ENCODE measurements at places on chromosomes 1 and 21.

DNA sequence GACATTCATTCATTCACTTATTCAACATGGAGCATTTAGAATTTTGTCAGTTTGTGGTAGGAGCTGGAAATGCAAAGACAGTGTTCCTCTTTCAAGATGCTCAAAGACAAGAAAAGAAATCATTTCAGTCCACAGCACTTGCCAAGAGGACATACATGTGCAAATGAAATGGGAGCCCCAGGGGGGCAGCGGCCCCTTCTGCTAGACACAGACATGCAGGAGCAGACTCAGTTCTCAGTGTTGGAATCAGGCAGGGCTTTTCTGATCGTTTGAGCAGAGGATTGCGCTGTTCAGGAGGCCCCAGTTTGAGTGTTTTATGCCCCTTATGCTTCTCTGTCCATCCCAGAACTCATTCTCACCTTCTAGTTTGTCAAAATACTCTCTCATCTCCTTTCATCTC, 35.6 kb upstream of the VASH2 start:
- no peak for DNase-seq

- no peak for DNase-seq
These were observed 20.4 kb upstream of the SPATA6 start for GRCh38 chr1:48492392-48492791.

DNA sequence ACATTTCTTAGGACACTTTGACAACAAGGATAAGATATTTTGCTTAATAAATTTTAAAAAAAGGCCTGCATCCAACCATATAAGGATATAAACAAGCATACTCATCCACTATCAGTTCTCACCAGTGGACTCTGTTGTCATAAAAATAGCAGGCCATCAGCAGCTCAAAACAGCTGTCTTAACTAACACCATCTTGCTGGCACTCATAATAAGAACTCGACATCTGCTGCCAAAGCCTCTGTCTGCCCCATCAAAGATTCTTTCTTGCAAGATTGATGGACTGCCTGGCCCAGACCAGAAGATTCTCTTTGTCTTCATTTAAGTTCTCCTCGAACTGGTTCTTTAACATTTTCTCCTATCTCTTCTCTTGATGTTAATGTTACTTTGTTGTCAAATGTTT, 10.1 kb downstream of the JMJD4 start:
- no peak for DNase-seq

GRCh38 chr21:45830221-45830640, 151.3 kb upstream of the COL6A1 start:
- no peak for DNase-seq

- no peak for DNase-seq
These were observed 44.3 kb upstream of the MAP1LC3C start for GRCh38 chr1:242043165-242043564.

DNA sequence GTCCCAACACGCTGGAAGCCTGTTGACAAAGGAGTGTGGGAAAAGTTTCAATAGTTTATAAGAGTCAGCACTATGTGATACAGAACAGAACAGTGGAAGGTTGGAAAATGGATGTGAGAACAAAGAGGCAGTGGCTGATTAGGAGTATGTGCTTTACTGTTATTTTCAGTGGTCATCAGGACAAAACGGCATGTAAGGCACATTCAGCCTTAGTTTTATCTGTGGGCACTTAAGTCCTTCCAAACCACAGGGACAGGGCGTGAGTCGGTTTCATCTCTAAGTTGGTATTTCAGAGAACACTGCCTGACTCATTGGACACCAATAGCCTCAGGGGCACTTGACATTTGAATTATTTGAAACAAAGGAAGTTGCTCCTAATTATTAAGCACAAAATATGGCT, 306.9 kb downstream of the ASTN1 start:
- DNase-seq, result no peak
